ENCODE measurements at places on chromosomes 2 and 18.

DNA sequence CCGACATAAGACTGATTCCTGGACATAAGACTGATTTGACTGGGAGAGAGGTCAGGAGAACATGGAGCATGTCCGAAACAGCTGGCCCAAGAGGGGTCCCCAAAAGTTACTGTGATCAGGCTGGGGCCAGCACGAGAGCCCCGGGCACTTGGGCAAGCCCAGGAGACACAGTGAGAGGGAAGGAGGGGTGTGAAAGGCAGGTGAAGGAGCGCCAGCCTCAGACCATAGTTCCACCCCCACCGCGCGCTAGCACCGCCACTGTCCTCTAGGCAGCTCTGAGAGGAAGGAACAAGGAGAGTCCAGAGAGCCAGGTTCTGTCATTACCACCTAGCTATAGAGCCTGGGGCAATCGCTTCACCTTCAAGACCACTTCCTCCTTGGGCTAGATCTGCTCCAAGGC is 78.2 kb upstream of the DAPL1 start:
- no peak for DNase-seq

DNA sequence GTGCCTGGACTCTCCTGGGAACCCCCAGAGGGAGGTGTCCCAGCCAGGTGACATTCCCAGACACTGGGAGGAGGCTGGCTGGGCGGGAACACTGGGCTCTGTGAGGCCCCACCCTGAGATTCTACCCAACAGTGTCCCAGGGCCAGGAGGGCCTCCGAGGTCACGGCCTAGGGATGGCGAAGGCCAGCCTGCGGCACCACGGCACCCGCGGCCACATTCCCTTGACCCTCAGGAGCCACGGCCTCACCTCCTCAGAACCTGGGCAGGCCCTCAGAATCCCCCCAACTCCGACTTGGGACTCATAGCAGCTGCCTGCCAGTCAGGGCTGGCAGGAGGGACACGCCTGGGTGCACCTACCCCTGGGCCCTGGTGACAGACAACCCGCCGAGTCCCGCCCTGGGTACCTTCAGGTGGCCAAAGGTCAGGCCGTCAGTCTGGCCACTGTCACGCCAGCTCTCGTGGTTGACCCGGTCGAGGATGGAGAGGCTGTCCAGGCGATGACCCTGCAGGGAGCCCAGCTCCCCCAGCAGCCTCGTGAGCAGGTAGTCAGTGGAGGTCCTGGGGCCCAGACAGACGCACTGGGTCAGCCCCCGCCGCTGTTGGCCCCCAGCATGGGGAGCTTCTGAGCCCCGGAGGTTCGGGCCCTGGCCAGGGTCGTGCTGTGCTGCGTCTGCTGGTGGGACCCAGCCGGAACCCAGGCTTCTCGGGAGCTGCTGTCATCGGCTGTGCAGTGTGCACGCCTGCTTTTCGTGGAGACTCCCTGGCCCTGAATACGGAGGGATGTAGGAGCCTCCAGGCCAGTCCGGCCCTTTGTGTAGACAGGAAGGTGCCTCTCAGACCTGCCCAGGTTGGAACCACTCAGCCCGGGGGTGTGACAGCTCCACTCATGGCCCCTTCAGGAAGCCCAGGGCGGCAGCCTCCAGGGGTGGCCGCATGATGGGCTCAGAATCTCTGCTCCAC is 6.1 kb downstream of the MAB21L4 start:
- no peak for DNase-seq

DNA sequence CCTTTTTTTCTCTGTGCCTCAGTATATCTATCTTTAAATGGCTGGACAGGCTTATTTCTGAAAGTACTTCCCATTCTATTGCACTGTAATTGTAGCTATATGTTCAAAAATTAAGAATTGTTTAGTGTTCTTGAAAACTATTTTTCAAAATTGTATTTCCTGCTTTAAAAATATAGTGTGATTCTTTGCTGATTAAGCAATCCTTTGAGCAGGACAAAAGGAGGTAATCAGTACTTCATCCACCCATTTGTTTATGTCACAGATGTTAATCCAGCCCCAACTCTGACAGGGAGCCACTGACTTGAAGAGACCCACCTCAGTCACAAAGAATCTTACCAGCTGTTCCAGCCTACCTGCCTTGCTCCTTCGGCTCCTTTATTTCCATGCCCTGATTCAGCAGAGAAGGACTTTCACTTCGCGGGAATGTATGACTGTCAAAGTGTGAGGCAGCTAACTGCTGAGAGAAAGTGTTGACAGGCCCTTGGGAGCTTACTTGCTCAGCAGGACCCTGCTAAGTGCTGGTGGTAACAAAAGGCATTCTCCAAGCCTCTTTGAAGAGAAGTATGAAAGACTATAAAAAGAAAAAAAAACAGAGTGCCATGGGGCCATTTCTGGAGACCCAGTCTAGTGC is 393.3 kb upstream of the CYRIA start:
- DNase-seq = peak; percentile 28

DNA sequence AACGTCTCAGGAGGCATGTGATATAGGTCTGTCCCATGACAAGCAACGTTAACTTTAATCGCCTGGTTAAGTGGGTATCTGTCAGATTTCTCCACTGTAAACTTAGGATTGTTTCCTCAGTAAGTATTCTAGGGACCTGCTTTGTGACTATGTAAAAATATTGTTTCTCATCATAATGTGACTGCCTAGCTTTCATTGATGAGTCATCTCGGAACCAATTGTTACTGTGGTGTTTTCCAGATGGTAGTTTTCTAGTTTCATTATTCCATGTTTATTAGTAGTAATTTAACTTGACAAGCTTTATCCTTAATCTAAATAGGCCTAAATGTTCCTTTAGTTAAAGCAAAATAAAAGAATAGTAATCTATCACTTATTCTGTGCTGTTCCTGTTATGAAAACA is 28.2 kb upstream of the GATA6 start:
- no peak for DNase-seq

GRCh38 chr2:46878886-46879285 is 36.7 kb downstream of the MCFD2 start:
- DNase-seq = peak; percentile 87

DNA sequence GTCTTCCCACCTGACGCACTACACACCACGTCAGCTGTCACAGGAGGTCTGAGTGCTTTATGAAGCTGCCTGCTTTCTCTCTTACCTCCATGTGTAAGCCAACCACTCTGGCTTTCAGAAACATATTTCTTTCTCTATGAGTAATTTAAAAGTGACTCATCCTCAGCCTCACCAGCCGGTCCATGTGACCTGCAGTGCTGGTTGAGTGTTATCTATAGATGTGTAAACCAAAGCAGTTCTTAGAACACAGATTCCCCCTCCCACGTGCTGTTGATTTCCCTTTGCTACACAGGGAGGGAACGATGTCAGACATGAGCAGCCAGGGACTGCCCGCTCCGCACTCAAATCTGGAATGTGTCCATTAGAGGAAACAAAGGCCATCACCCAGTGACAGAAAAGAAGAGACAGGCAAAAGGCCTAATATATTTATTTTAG is 157.8 kb downstream of the BCL2 start:
- peak; percentile 40 for DNase-seq

- DNase-seq = no peak
Measured at GRCh38 chr2:99877963-99878362, 264.4 kb downstream of the AFF3 start.

DNA sequence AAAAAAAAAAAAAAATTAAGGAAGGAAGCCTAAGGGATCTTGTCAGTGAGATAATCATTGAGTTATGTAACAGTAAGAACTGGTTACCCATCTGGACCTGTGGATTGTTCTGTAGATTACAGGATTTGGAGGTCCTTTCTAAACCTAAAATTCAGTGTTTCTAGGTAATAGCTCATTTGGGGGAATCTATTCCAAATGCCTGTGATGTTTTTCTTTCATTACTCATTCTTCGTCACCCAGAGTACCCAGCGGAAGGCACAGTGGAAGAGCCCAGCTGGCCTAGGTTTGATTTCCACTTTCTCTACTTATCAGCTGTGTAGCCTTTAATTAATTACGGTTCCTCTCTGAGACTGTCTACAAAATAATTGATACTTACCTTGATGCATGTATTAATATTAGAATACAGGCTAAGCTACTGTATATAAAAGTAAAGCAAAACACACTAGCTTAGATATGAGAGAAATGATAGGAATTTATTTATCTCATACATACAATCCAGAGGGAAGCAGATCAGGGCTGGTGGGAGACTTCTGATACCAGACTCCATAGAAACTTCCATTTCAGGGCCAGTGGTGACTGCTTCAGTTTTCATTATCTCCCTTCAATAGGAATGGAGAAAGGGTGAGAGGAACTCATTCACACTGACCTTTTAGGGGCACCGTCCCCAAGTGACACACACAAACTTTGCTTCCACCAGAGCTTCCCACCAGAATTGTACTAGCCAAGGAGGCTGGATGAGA is 115.8 kb upstream of the NOSTRIN start:
- no peak for DNase-seq

DNA sequence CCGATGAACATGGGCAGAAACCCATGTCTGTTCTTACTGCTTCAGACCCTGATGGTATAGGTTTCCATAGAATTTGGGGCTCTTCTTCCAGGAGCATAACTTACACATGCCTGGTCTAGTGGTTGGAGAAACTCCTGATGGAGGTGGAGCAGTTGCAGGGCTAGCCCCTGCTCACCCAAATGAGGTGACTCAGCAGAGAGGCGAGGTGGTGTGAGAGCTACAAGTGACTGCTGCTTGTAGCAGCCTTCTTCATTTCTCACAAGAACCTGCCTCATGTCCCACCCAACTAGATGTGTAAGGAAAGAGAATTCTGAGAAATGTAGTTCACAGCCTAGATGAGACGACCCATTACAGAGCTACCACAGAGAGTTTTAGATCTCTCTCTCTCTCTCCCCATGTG is 105.3 kb downstream of the ZNF407 start:
- no peak for DNase-seq

GRCh38 chr18:3612315-3612714 is 162.3 kb downstream of the TGIF1 start:
- no peak for DNase-seq

GRCh38 chr2:177767768-177768167 is 304.8 kb downstream of the PDE11A start:
- no peak for DNase-seq

GRCh38 chr2:7203056-7203467 is 285.9 kb downstream of the RNF144A start:
- peak; percentile 90 for DNase-seq

DNA sequence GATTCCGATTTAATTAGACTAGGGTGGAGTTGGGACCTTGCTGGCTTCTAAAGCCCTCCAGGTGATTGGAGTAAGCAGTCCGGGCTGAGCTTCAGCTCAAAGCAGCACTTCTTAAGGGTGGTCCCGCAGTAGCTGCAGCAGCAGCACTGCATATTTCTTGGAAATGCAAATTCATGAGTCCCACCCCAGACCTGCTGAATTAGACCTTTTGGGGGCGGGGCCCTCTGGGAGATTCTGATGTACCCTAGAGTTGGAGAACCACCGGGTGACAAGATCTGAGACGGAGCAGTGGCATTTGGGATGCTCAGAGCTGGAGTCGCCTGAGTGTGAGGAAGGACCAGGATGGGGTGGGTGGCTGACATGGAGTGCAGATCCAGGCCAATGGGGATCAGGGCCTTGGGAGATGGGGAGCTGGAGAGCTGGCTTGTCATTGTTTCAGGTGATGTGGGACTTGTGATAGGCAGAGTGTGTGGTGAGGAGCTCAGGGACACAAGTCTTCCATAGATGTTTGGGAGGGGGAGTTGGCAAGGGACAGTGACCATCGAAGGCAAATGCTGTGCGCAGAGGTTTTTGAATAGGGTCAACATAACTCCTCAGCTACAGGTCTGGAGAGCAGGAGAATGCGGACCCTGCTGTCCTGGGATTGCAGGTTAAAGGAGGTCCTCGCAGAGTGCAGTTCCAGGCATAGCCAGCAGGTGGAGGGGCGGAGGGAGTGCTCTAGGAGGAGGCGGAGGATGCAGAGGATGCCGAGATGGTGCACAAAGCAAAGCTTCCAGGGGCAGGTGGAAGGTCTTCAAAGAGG is 130.9 kb upstream of the RAB12 start:
- peak; percentile 62 for DNase-seq

- DNase-seq = no peak
Measured at GRCh38 chr18:70124139-70124538, 81.3 kb downstream of the RTTN start.

All from lung (tissue), 17 donors.